ENCODE measurements at places on chromosomes 3 and 15.
A peak's percentile ranks its signal among the peaks of the same experiment; 100 is the strongest.

- DNase-seq, result no peak
Measured at GRCh38 chr15:64780600-64781156, 5.3 kb upstream of the RBPMS2 start.

GRCh38 chr3:42033741-42034140 is 57.4 kb upstream of the TRAK1 start:
- no peak for DNase-seq

GRCh38 chr3:26592451-26592850 is 30.1 kb upstream of the LRRC3B start:
- DNase-seq, result no peak

DNA sequence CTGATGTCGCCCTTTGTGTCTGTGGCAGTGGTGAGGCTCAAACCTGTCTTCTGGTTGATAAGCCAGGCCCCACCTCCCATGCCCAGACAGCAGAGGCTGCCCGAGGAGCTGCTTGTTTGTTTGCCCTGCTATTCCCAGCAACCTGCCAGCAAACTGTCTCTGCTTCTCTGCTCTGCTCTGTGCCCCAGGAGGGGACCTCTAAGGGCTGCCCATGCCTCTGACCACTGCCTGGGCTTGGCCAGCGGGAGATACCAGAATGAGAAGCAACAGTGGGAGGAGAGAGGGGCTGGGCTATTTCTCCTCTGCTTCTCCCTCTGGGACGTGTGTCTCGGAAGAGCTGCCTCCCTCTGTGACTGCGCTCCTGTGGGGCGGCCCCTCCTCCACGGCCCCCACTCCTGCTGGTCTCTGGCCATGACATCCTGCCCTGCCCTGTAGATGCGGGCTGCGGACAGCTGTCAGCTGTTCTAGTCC is 213.1 kb downstream of the RPLP1 start:
- no peak for DNase-seq

GRCh38 chr3:186760141-186760833 is 23.1 kb upstream of the EIF4A2 start:
- no peak for DNase-seq

GRCh38 chr15:72887376-72887775 is 103.8 kb upstream of the ADPGK start:
- DNase-seq, result no peak

DNA sequence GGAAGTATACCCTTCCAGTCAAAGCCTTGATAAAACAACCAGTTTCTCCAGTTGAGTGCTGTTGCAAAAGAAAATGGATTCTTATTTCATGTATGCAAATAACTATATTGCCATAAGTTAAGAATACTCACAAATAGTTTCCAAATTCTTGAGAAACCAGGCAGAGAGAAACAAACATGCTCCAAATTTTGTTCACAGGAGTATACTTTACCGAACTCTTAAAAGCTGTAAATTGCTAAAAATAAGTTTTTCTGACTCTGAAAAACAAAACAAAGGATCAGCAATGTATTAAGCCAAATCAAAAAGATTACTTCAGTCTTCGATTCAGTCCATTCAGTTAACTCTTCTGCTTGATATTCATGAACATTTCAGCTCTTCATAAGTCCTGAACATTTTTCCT is 646.5 kb downstream of the MCTP2 start:
- no peak for DNase-seq

GRCh38 chr15:81924729-81925128 is 121.1 kb downstream of the MEX3B start:
- no peak for DNase-seq

- no peak for DNase-seq
Measured at GRCh38 chr3:94004301-94004910, 24.0 kb downstream of the STX19 start.

DNA sequence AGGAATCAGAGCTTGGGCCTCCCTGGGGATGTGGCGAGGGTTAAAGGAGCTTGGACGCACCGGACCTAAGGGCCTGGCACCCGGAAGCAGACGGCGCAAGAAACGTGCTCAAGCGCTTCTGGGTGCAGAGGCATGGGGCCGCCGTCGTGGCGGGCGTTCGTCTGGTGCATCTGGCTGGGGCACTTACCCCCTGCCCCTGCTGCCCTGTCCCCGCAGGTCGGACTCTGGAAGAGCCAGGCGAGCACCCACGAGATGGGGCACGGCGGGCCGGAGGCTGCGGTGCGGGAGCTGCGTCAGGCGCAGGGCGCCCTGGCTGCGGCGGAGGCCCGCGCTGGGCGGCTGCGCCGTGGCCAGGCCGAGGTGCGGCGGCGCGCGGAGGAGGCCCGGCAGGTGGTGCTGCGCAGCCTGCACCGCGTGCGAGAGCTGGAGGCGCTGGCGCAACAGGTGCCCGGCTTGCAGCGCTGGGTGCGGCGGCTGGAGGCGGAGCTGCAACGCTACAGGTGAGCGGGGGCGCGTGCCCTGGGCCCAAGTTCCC is 2.5 kb downstream of the EFCC1 start:
- peak; percentile 26 for DNase-seq

DNA sequence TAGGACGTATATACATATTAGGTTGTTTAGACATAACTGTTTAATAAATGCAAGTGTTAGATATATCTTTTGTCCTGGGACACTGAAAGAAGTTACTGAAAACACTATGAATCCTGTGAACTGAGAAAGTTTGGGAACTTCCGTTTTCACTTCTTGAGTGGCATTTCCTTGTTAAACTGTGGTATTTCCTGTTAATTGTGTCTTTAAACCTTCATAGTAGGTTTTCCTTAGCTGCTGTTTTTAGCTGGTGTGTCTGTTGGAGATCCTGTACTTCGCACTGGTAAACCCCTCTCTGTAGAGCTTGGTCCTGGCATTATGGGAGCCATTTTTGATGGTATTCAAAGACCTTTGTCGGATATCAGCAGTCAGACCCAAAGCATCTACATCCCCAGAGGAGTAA is 37.1 kb downstream of the ATP6V1A start:
- no peak for DNase-seq

DNA sequence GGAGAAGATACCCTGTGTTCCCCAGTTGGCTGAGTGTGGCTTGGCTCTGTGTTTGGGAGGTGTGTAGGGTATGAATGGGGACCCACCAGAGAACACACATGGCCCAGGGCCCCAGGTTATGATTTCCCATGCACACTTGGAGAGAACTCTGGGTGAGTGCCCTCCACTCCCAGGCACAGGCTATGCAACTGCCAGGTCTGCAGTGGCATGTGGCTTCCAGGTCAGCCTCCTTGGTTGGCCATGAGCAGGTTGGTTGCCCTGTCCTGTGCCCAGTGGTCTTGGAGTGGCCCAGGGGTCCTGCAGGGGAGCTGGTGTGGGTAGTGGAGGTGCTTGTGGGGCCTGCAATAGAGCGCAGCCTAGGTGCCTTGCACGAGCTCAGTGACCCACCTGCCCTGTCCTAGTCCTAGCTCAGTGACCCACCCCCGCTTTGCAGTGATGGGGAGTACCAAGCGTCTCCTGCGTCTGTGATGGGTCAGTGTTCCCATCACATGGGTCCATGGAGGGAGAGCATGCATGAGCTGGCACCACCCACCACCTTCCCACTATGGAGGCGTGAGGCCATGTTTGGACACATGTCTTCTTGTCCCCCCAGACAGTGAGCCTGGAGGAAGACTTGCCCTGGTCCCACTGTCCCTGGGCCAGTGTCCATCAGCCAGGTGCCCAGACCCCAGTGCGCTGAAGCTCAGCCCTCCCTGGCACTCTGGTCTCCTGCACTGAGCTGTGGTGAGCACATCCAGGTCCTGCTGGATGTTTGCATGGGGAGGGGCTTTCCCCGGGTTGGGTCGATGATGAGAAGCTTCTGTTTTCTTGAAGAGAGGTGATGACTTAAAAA is 217.3 kb downstream of the SNRPN start:
- DNase-seq, result no peak

DNA sequence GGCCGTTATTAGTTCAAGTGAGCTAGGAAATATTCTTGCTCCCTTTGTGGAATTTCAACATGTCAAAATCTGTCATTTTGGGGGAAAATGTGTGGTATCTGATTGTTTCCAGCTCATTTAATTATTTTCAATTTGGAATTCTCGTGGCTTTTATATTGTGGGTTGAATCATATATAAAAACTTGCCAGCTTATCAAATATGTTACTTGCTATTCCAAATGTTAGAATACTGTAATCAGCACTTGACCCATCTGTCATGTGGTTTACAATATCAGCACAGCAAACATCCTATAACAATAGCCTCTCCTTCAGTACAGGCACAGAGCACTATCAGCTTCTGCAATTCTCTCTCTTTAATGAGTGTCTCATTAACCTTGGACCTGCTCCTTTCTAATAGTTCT is 130.2 kb upstream of the FEZF2 start:
- no peak for DNase-seq

DNA sequence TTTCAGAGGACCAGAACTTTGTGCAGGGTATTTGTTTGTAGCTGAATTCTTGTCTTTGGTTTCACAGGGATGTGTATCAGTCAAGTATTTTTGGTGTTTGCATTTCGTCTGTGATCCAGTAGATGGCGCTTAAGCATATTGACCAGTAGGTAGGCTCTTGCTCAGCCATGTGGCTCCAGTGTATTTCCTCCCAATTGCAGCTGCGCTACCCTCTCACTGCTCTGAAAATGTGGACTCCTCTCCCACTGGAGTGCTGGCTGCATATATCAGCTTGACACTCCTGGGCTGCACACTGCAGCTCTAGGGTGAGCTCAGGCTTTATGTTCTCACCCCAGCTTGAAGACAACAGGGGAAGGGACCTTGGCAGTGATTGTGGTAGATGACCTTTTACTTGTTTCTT is 1264.3 kb upstream of the ALCAM start:
- no peak for DNase-seq

DNA sequence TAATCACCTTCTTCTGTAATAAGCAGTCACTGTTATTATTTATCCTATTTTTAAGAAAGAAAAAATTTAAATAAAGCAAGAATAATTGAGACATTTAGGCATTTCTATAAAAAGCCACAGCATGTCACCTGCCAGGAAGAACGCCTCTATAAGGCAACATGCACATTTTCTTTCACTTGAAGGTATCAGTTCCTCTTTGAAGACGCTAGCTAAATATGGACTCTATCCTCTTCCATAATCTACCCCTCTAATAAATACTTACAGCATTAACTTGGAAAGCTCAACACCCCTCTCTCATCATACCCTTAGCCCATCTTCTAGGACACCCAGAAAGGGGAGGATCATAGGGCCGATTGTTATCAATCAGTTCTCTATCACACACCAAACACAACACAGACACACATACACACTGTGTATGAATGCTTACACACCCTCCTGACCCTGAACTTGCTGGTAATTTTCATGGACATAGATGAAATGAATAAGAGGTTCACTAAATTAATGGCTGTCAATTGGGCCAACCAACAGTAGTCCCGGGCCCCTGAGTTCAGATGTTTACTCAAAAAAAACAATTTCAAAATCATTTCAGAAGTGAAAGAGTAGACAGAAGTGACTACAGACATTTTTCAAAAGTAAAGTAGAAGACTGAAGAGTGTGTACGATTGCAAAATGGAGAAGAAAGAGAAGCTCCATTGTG is 102.5 kb downstream of the ZMAT3 start:
- DNase-seq, result no peak

- no peak for DNase-seq
Measured at GRCh38 chr3:183817639-183818038, 7.7 kb downstream of the MAP6D1 start.

- no peak for DNase-seq
Measured at GRCh38 chr15:65245096-65245856, 34.0 kb upstream of the CILP start.

DNA sequence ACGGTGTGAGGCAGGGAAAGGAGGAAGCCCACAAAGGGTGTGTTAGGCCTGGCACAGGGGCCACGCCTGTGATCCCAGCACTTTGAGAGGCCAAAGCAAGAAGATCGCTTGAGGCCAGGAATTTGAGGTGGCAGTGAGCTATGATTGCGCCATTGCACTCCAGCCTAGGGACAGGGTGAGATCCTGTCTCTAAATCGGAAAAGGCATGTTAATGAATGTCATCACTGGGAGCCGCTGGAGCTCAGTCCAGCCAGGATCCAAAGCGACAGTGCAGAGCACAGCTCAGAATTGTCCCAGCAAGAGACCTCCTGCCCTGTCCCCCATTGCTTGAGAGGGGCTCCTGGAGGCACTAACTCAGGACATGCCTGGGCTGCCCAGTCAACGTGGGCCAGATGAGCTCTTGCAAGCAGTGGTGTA is 15.0 kb upstream of the FBLN2 start:
- no peak for DNase-seq

GRCh38 chr15:77030928-77031375 is 36.0 kb downstream of the PSTPIP1 start:
- DNase-seq, result no peak

DNA sequence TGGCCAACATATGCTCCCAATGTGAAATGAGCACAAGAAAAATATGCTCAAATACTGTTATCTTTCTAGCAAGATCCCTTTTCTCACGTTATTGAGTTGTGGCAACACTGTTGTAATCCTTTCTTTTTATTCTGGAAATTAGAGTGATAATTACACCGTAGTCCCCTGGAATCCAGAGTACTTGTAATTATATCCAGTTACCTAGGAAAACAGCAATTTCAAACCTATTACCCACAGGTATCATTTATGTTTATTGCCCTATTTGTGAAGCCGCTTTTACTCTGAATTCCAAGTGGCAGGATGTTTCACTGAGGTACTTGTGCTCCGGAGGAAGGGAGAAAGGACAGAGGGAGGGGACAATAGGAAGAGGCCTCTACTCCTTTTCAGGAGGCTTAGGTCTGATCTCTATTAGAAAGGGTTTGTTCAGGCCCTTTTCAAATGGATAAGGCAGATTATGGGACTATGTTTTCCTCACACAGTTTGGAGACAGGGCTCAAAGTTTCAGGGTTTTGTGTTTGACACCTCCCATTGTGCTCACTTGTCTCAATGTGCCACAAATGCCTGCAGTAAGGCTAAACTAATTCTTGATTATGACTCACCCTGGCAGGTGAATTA is 646.6 kb downstream of the TUSC7 start:
- no peak for DNase-seq

GRCh38 chr3:105613120-105613519 is 246.4 kb downstream of the ALCAM start:
- no peak for DNase-seq

GRCh38 chr3:29392625-29393388 is 111.9 kb downstream of the RBMS3 start:
- DNase-seq, result no peak

DNA sequence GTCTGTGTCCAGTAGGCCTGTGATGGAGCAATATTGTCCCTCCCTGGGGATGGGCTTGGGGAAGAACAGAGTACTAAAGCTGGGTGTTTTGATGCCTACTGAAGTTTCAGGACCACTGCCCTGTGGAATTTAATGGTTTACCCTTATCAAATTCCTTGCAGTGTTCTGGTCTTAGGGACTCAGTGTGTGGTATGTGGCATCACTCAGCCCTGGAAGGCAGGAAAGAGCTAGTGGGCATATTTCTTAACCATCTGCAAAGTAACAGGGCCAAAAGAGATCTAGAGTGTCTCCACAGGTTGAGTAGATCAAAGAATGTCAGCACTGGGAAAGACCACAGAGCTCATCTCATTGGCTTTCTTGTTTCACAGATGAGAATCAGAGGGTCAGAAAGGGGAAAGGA is 11.8 kb upstream of the SCN10A start:
- DNase-seq, result no peak

DNA sequence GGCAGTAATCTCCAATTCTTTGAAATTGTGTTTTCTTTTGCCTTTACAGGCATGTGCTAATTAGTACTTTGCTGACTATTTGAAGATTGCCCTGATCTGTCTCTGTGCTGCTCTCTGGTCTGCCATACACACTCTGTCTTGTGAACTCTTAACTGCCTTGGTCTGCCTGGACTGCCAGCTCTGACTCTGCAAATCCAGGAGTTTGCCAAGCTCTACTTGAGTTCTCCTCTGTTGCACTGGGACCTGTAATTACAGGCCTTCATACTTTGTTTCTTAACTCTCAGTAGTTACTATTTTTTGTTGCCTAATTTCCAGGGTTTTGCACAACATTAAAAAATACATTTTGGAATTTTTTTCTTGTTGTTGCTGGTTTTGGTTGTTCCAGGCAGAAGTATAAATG is 155.0 kb downstream of the RSRC1 start:
- no peak for DNase-seq
